Left cardiac atrium (tissue), 4 donors: ENCODE measurements at places on chromosomes 1 and 21. TPM values are rescaled to one million over a fixed set of nuclear protein-coding genes. Genes with fewer than 3 reads are reported as not detected.

DNA sequence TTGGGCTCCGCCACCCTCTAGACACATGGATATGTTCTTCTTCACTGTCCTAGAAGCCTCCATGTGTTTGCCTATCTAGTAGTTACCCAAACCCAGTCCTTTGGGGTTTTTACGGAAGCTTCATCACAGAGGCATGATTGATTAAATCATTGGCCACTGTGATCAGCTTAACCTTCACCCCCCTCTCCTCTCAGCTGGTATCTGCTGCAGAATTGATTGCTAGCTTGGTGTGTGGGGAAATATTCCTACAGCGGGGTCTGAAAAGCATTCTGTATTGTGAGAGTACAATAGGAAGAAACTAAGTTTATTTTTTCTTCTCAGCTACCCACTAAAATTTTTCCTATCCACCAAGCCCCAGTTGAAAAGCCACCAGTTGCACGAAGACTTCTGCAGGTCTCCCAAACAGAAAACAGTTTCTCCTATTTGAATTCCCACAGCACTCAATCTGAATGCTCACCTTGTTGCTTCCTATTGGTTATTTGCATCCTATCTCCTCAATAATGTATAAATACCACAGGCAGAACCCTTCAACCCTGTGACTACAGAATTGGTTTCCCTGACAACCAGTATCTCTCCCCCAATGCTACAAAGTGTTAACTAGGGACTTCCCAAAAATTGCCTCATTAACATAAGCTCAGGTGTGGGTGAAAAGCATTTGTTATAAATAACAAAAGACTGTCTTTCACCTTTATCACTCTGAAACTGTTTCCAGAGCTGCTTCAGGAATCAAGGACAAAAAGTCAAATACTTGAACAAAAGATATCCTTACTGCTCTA lies 9.3 kb upstream of the VANGL1 start:
- no peak for DNase-seq

GRCh38 chr1:25662061-25662460 lies 45.5 kb downstream of the MAN1C1 start:
- DNase-seq: no peak

- no peak for DNase-seq
Observed at GRCh38 chr21:31370281-31370892, 26.3 kb upstream of the TIAM1 start.

TCHH gene
- 0.03 TPM for total RNA-seq

OVAAL gene
- total RNA-seq: 0.53 TPM
